ENCODE measurements at places on chromosomes 12 and 14.

- DNase-seq: no peak
Measured at GRCh38 chr12:132475304-132476037, 14.5 kb upstream of the FBRSL1 start.

- DNase-seq: no peak
Measured at GRCh38 chr12:1583421-1584078, 10.8 kb downstream of the FBXL14 start.

- no peak for DNase-seq
Measured at GRCh38 chr12:47896633-47897032, 8.2 kb downstream of the VDR start.

DNA sequence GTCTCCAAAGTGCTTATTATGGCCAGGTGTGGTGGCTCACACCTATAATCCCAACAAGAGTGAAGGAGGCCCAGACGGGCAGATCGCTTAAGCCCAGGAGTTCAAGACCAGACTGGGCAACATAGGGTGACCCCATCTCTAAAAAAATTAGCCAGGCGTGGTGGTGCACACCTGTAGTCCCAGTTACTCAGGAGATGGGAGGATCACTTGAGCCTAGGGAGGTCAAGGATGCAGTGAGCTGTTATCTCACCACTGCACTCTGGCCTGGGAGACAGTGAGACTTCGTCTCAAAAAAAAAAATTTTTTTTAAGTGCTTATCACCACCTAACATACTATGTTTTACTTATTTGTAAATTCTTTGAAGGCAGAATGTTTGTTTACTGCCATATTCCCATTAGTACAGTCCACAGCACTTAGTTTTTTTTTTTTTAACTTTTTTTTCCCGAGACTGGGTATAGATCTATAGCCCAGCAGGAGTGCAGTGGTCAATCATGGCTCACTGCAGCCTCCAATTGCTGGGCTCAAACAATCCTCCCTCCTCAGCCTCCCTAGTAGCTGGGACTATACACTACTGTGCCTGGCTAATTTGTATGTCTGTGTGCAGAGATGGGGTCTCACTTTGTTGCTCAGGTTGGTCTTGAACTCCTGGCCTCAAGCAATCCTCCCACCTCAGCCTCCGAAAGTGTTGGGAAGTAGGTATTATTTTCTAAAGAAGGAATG lies 4.7 kb upstream of the KANSL2 start:
- no peak for DNase-seq

GRCh38 chr12:52382854-52383253 lies 2.6 kb downstream of the KRT84 start:
- no peak for DNase-seq

- peak; percentile 13 for DNase-seq
Measured at GRCh38 chr12:13530966-13531365, 334.4 kb downstream of the EMP1 start.

- no peak for DNase-seq
Measured at GRCh38 chr12:11578461-11578993, 70.9 kb upstream of the ETV6 start.

- DNase-seq: no peak
Measured at GRCh38 chr12:124298685-124299410, 4.0 kb downstream of the RFLNA start.

Measured in hypothalamus (tissue), 51 donors.